ENCODE measurements at places on chromosomes 4 and X.

GRCh38 chr4:53500546-53500945 is 90.7 kb downstream of the LNX1 start:
- no peak for DNase-seq

GRCh38 chr4:85783900-85784299 is 308.9 kb downstream of the ARHGAP24 start:
- DNase-seq: no peak

DNA sequence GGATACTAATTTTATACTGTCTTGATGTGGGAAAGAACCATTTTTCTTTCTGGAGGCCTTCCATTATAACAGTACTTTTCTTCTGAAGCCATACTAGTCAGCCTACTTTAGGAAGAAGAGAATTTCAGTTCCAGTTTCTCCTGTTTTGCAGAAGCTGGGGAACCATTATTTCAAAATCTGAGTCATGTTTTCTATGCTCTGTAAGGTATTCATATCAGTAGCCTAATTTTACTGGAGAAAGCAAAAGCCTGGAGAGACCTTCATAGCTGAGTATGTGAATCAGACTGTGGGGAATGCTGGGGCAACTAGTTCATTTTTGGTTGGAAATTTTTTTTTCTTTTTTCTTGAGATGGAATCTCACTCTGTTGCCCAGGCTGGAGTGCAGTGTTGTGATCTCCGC is 22.4 kb downstream of the AFF1 start:
- DNase-seq: no peak

DNA sequence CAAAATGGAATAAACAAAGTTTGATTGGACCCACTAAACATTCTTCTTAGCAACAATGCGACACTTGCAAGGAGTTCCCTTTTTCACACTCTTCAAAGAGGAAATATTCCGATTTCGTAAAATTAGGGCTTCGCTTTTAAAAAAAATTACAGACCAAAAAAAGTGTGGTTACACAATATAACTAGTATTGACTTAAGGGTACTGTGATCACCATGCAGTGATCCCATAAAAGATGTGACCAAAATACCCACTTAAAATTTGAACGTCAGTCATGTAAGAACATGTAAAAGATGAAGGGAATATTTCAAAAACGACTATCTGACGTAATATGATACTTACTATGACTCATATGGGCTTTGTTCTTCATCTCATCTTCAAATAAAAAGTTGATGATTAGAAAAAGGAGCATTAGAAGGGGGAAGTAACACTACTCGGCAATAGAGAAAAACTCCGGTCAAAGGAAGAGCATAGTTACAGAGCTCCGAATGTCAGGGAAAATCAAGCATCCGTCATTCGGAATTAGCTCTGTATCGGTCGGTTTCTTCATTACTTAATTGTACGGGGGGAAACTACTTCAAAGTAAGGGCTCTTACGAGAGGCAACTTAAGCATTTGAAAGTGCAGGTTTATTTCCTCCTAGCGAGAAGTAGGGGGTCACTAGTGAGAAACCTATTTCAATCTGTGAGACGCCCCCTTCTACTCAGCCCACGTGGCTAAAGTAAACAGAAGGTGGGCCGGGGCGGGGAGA is 1.3 kb upstream of the TET2 start:
- DNase-seq: no peak

DNA sequence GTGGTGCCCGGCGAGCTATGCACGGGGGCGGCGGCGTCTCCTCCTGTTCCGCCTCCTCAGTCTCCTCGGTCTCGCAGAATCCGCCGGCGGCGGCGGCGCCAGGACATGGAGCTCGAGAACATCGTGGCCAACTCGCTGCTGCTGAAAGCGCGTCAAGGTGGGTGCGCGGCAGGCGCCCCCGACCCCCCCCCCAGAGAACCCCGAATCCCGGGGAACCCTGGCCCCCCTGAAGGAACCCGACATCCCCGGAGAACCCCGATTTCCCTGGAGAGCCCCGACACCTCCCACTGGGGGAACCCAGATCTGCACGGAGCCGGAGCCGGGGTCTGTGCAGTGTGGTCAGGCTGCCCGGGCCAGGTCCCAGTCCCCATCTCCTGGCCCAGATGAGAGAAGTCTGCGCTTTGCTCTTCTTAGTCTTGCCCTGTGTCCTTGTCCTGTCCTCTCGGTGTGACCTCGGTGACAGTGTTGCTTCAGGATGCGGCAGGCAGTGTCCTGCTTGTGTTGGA is 648 bp downstream of the GRK4 start:
- no peak for DNase-seq
